Activated CD4-positive, alpha-beta T cell treated with anti-CD3 and anti-CD28 coated beads for 24 hours (primary cell): ENCODE measurements at places on chromosomes 16 and 17.

DNA sequence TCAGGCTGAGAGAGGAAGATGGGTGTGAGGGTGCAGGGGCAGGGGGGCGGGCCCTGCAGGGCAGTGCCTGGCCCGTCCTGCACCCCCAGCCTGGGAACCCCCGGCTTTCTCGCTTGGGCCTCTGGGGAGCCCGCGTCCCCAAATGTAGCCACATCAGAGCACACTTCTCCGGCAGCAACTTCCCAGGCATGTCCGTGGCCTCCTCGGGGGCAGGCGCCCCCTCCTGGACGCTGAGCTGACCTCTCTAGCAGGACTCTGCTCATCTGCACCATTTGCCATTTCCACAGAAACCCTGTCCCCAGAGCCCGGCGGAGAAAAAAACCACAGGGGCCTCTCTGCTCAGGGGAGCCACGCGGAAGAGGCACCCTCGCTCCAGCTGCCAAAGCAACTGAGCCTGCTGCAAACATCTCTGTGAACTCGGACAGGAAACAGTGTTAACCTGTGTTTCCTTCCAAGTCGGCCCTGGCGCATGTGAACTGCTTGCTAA lies 63.4 kb downstream of the KLHDC4 start:
- peak; percentile 42 for DNase-seq

GRCh38 chr16:85215478-85216118 lies 103.3 kb upstream of the CIBAR2 start:
- no peak for DNase-seq

GRCh38 chr17:43026595-43026994 lies 1.6 kb downstream of the RND2 start:
- DNase-seq = no peak

- no peak for DNase-seq
Measured at GRCh38 chr16:75931970-75932369, 205.7 kb upstream of the CPHXL start.

DNA sequence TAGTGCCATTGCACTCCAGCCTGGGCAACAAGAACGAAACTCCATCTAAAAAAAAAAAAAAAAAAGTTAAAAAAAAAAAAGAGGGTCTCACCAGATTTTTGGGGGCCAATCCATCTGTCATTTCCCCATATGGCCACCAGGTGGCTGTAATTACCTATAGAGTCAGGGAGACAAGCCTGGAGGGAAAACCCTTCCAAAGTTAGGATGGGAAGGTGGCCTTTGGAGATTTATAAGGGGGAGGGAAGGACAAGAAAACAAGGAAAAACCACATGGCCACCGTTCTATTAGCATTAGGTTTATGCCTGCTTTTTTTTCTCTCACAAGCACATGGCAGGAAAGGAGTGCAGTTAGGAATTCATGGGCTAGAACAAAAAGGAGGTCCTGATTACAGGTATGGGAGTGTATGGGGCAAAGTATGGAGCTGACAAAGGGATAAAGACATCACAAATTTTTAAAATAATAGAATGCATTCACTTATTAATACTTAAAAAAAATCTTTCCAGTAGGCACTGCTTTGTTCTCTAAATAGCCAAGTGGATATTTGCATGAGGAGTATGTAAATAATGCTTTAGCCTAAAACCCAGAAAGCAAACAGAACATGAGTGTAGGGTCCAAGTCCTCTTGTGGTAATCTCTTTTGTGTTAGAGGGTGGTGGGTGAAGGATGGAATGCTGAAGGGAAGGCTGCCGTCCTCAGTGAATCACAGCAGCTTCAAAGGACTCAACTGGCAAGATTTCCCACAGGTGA lies 5.1 kb downstream of the CYB5D1 start:
- DNase-seq = no peak

GRCh38 chr16:54526916-54527315 lies 240.3 kb upstream of the IRX3 start:
- DNase-seq = no peak

GRCh38 chr16:28879261-28879840 lies 1.1 kb downstream of the ATP2A1 start:
- no peak for DNase-seq

- DNase-seq = no peak
Measured at GRCh38 chr17:78529251-78529650, 47.9 kb downstream of the DNAH17 start.

GRCh38 chr16:539901-540530 lies 12.5 kb downstream of the CAPN15 start:
- DNase-seq = no peak

GRCh38 chr16:60484901-60485300 lies 1551.3 kb downstream of the CDH8 start:
- DNase-seq = no peak

- no peak for DNase-seq
Measured at GRCh38 chr16:3824121-3824795, 56.3 kb downstream of the CREBBP start.

DNA sequence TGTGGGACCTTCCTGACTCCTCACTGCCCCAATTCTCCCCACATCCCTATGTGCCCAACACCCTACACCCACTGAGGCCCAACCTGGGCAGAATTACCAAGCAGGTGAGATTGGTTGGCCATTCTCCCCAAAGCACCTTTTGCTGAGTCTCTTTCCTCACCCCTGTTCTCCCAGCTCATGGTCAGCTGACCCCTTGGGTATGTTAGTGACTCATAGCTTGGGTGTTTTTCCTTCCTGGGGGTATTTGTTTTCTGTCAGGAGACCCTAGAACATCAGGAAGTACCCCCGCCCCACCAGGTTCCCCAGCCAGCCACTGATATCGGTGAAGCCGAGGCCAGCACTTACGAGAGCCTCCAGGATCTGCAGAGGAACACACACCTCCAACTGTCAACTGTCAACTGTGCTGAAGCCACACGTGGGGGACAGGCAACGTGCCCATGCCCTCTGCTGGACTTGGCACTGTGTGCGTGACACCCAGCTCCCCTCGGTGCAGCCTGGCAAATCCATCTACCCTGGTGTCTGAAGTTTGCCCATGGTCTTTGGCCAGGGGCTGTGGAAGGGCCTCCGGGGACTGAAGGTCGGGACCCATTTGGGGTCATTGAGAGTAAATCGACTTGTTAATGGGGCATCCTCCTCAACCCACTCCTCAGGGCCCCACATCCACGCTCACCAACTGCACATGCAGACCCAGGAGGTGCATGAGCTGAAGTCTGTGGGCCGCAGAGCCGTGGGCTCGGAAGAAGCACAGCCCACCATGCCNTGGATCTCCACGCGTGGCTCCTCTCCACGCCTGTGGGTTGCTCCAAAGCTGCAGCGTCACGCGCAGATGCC lies 53.1 kb downstream of the METRNL start:
- DNase-seq = no peak

DNA sequence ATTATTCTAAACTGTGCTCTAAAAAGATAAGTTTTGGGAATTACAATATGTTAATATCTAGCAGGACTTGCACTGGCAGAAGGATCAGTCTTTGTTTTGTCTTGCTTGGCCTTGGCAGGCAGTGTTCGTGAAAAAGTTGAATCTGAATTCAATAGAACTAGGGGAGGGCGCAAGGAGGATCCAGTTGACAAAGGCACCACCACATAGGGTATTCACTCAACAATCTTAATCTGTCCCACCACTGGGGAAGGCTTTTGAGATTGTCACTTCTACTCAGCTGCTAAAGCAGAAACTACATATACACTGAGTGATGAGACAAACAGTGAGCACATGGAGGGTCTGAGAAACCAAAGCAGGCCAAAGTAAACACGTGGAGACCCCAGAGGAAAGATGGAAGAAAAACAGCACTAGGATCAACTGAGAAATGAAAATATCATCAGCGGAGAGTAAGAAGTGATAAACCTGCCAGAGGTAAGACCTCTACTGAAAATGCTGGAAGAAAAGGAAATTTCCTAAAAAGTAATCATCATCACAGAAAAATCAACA lies 2.4 kb downstream of the AMFR start:
- no peak for DNase-seq

GRCh38 chr17:70314096-70314495 lies 144.8 kb downstream of the KCNJ2 start:
- no peak for DNase-seq

- DNase-seq = no peak
Measured at GRCh38 chr17:77628035-77628434, 330.5 kb upstream of the TNRC6C start.

DNA sequence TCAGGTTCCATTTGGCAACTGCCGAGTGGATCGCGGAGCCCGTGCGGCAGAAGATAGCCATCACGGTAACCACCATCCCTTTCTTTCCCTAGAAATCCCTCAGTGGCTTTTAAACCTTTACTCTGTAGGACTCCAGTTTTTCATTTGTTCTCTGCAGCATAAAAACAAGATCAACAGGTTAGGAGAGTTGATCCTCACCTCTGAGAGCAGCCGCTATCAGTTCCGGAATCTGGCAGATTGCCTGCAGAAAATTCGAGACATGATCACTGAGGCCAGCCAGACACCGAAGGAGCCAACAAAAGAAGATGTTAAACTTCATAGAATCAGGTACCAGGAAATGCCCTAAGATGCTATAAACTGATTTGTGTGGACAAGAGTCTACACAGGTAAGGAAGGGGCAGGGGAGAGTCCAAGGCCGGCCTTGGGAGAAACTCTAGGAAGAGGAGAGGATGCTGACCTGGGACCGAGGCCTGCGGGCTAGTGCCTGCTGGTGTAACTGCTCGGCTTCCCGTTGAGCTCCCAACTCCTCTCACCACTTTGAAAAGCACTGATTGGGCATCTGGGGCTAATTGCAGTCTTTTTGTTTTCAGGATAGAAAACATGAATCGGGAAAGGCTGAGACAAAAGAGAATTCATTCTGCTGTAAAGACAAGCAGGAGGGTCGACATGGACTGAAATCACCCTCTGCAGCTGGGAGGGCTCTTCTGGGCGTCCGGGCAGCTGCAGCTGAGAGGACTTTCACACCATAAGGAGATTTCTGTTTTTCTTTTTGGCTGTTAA lies 8.1 kb downstream of the MRPL58 start:
- no peak for DNase-seq

DNA sequence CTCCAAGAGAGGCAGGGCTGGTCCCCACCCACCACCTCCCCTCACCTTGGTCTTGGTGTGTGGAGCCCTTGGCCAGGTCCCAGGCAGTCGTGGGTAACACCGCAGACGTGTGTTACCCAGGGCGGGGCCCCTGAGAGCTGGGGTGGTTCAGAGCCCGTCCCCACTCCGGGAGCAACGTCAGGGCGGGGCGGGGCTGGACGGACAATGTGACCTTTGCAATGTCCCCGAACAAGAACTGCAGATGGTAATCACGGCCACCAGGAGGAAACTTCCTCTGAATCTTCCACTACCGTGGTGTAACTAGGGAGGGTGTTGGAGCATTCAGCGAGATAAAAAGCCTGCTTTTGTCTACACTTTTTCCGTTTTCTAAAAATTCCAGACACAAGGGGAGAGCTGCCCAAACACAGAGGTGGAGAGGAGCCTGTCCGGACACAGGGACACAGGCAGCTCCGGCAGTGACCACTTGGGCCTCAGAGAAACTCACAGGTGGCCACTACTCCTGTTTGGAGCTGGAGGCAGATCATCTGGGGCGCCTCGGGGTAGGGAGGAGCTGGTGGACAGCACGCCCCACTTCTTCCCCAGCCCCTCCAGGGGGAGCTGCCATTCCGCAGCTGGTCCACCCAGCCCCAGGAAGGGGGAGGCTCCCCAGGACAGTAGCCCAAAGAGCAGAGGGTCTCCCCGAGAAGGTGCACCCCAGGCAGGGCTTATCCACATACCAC lies 14.2 kb upstream of the SLC38A10 start:
- no peak for DNase-seq

DNA sequence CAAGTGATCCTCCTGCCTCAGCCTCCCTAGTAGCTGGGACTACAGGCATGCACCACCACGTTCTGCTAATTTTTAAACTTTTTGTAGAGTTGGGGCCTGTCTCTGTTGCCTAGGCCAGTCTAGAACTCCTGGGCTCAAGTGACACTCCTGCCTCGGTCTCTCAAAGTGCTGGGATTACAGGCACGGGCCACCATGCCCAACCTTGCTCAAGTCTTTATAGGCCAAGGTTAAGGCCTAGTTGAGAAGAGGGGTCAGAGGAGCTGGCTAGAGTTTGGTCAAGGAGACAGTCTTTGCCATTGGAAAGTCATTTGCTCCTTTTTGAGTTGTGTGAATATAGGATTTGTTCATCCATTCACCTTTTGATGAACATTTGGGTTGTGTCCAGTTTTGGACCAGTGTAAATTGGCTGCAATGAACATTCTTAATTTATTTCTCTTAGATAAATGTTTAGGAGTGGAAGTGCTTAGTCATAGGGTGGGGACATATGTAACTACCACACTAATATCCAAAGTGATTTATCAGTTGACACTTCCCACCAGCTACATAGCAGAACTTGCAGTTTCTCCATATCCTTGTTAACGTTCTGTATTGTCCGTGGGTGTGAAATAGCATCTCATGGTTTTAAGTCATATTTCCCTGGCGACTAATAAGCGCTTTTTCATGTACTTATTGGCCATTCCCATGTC lies 30.7 kb upstream of the ARHGAP17 start:
- no peak for DNase-seq

DNA sequence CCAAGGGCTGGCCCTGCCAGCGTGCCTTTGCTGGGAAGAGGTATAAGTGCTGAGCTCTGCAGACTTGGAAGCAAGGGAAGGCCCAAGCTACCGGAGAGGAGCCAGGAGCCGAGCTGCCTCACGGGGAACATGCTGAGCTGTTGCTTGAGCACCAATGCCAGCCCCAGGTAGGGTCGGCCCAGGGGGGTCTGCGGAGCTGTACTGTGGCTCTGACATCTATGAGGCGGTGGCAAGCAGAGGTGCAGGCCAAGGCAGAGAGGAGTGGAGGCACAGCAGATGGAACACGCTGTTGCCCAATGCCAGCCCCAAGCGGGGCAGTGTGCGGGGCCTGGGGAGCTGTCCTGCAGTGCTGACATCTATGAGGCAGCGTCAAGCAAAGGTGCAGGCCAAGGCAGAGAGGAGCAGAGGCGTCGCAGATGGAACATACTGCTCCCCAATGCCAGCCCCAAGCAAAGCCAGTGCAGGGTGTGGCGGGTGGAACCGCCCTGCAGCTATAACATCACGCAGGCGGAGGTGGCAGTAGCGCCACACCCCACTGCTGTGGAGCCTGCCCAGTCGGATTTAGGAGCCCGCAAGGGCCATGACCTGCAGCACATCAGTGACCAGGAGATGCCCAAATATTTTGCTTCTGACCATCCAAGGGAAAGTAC lies 10.0 kb downstream of the GGA2 start:
- DNase-seq = no peak

GRCh38 chr17:73929860-73930430 lies 273.5 kb upstream of the RPL38 start:
- DNase-seq = no peak

GRCh38 chr17:75103601-75104554 lies 5.9 kb upstream of the ARMC7 start:
- DNase-seq = no peak

GRCh38 chr16:83356266-83356665 lies 451.5 kb upstream of the HSBP1 start:
- no peak for DNase-seq
